Hypothalamus (tissue), 51 donors: ENCODE measurements at places on chromosomes 4 and X.

DNA sequence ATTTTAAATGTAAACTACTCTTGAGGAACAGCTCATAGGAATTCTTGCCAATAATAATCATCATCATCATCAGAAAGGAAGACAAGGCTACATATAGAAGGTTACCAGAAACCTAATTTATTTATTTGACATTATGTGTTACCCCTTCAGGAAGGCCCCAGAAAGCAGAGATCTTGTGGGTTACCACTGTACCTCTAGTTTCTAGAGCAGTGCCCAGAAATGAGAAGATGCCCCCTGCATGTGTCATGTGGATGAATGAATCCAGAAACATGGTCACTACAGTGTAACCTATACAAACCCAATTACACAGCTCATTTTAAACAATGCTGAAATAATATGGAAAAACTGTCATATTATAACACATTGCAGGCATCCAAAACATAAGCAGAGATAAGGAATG, 70.4 kb downstream of the ARAP2 start:
- DNase-seq = no peak

GRCh38 chrX:78066110-78066509, 37.9 kb upstream of the PGK1 start:
- DNase-seq = no peak

- no peak for DNase-seq
Observed at GRCh38 chrX:20361081-20361889, 94.6 kb upstream of the RPS6KA3 start.

DNA sequence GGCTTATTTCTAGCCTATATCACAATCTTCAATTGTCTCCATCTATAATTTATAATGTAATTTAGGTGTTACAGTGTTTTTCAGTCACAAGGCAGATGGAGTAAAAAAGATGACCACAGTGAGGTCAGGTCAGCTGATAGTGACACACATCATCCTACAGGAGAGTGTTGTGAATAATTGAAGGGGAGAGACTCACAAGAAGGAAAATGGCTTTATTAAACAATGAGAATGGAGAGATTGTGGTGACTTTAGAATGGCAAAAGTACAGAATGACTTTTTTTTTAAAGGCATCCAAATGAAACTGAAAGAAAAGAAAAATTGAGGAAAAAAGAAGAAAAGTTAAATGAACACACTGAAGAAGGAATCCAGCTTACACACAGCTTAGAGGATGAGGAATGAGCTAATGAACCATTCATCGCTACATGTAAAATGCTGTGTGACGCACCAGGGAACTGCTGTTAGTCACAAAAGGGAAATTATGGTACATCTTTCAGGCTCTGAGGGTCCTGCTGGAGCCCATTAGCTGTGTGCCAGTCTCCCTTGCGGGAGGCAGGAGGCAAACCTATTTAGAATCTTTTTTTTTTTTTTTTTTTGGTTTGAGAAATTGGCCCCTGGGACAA, 56.6 kb downstream of the SPRY1 start:
- DNase-seq = no peak

DNA sequence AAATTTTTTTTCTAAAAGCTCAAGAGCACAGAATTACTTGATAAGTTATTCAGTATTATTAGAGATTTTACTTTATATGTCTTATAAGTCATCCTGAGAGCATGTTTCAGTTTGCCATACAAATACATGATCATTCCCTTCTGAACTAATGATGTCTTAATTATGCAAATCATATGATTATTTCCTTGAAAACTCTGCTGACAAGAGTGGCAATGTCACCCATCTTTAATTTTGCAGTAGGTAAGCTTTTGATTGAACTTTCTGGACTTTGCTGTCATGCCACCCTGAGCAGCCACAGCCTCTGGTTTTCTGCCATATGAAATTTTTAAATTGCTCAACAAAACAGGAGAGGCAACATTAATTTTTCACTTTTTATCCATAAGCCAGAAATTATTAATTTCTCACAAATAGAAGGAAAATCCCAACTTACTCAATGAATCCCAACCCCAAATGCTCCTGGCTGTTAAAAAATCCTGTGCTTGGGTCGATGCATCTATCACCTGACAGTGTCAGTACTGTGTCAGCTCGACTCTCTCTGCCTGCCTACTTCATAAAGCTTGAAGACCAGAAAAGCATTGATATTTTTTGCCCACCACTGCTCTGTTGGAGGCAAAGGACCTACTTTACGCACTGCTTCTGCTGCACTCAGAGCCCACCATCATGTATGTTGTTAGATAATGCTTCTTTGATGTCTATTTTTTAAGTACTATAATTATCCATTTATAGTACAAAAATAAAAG, 11.6 kb upstream of the HADH start:
- no peak for DNase-seq

- no peak for DNase-seq
Observed at GRCh38 chr4:69759189-69759604, 1.2 kb downstream of the SULT1B1 start.

DNA sequence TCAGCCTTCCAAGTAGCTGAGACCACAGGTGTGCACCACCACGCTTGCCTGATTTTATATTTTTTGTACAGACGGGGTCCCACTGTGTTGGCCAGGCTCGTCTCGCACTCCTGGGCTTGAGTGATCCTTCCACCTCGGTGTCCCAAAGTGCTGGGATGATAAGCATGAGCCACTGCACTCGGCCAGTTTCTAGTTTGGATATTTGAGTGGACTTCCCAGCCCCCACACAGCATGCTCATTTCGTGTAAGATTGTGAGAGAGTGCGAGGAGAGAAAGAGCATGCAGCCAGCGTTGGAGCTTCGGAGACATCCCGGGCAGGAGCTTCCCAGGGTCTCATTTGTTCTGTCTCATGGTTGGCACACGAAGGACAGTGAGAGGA, 31.8 kb downstream of the ARSD start:
- no peak for DNase-seq

- DNase-seq = no peak
Observed at GRCh38 chr4:154429176-154429575, 62.4 kb downstream of the DCHS2 start.

DNA sequence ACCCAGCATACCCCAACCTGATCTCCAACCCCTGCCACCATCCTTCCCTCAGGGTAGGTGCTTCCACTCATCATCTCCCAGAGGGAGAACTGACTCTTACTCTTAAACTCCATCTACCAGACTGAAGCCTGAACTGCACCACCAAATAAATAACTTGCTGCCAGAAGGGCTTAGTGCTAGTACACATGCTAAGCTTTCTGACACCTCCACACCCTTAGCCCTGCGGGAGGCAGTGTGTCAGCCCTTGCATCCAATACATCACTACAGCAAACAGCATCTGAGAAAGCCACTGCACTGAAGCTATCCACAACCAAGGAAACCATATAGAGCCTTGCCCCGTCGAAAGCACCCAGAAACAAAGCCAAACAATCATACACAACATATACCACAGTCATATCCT, 68.6 kb upstream of the MCF2 start:
- no peak for DNase-seq

GRCh38 chrX:80471582-80471981, 51.3 kb downstream of the TENT5D start:
- DNase-seq = no peak

DNA sequence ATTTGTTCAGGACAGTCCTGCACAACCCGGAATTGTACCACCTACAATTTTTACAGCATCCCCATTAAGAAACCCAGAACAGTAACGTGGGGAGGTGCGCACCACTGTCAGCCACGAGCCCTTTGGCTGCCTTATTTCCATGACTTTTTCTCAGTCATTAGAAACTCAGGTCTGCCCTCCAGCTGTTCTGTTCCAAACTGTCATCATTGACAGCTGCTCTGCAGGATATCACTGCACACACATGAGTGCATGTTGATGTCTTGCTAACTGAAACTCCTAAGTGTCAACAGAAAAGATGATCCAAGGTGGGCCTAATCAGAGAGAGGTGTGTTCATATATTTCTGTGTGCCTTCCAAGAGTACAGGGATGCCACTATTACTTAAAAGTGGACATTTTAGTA, 123.4 kb downstream of the PARM1 start:
- DNase-seq = no peak

DNA sequence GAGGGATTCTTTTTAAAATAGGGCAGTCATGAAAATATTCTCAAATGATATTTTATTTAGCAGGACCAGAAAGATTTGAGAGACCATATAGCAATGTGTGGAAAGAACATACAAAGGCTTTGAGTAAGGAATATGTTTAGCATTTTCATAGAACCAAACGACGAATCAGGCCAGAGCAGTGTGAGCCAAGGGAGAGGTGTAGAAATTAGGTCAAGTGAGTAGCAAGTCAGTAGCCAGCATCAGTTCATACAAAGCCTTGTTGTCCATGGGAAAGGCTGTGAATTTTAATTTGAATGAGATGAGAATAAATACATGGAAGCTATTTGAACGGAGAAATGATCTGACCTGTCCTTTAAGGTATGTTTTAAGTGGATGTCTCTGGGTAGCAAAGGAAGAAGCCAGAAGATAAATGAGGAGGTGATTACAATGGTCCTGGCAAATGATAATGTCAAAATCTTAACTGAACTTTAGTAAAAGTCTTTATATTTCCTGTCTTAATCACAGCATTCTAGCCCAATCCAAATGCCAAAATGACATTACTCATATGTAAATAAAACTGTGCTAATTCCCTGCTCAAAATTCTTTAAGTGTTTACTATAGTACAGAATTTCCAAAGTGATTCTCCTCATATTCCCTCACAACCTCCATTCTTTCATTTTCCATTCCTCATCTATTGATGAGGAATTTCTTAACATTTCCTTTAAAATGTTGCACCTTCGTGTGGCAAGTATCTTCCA, 155.7 kb upstream of the SLIT2 start:
- DNase-seq = no peak

DNA sequence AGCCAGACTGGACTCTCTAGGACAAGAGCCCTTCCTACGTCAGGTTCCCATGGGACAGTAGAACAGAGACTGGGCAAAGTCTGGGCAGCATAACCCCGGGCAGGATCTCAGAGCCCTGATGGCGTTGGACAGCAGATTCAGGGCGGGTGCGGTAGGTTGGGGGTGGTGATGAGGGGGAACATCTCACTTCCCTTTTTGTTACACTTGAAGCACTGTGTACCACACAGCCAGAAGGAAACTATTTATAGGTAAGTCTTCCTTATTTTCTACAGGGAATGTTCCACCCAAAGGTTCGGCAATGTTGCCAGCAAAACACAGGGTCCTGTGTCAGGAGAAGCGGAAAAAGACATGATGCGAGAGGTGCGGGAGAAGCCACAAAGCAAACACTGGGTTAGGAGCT, 54.3 kb downstream of the TSC22D3 start:
- DNase-seq = no peak

- DNase-seq = no peak
Observed at GRCh38 chr4:81454499-81454898, 17.2 kb downstream of the RASGEF1B start.

DNA sequence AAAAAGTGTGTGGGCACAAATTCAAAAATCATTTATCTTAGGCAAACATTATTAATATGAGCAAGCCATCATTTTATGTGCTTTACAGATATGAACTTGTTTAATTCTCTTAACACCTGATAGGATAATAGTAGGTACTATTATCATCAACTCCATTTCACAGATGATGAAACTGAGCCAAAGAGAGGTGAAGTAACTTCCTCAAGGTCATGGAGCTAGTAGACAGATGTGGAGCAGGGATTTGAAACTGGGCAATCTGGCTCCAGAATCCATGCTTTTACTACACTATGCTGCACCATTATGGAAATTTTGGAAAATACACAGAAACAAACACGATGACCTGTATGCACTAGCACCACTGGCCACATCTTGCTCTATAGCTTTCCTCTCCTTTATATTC, 1.0 kb upstream of the PIN4 start:
- DNase-seq = no peak

DNA sequence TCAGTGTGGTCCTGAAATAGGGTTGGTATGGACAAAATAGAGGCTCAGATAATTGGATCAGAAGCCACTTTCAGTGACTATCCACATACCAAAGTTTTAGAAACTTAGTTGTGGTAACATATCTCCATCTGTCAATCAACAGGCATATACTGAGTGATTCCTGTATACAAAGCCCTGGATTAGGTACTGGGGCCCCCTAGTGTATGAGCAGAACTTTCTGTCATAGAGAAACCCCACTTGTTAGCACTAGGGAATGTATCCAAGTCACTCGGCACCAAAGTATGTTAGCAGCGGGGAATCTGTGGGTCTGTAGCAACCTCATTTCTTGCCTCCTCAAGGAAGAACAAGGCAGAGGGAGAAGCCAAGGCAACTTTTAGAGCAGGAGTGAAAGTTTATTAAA, 50.7 kb downstream of the MAP7D3 start:
- DNase-seq = no peak

DNA sequence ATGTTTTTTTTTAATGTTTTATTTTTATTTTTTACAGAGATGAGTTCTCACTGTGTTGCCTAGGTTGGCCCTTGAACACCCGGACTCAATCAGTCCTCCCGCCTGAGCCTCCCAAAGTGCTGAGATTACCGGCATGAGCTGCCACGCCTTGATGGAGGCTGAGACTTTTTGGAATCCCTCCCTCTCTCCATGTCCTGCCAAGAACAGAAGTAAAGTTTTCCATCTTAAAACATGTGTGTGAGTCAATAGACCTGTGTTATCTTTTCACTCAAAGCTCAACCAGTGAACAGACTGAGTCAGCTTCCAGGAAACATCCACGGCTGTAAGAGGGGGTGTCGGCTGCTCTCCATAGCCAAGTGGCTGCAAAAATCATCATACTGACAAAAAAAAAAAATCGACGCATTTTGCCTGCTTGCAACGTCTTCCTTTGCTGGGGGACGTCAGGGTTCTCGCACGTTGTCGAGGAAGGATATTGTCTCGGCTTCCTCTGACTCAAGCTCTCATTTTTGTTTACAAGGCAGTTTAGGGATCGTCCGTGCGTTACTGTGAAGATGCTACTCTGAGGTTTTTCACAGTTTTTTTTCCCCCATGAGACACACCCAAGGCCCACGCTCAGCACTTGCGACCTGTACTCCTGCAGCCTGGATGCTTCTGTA, 10.0 kb upstream of the ASMTL start:
- DNase-seq = no peak

DNA sequence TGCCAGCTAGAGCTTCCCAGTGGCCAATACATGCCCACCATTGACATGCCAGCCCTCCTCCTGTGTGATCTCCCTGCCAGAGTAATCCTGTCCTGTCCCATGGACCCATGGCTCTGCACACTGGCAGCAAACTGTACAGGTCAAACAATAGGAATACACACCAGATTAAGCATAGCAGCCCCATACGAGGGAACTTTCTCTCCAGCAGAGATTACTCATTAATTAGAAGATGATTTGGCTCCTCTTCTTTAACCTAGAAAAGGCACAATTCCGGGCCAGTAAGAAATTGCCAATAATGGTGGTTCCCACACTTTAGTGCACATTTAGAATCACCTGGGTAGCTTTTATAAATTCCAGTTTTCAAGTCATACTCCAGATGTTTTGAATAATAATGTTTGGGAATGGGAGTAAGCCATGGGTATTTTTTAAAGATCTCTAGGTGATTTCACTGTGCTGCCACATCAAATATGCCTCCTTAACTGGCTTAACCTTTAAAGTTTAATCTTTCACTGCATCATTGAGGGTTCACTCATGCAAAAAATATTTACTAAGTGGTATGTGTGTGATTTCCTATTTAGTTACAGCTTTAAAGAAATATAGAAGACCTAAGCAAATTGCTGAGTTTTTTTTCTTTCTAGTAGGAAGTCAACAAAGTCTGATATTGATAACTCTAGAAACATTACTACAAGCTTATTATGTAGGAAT, 277.6 kb upstream of the NWD2 start:
- no peak for DNase-seq
